B cell (primary cell): ENCODE measurements at places on chromosomes 5 and 9. TPM values are rescaled to one million over a fixed set of nuclear protein-coding genes. Genes with fewer than 3 reads are reported as not detected.

DNA sequence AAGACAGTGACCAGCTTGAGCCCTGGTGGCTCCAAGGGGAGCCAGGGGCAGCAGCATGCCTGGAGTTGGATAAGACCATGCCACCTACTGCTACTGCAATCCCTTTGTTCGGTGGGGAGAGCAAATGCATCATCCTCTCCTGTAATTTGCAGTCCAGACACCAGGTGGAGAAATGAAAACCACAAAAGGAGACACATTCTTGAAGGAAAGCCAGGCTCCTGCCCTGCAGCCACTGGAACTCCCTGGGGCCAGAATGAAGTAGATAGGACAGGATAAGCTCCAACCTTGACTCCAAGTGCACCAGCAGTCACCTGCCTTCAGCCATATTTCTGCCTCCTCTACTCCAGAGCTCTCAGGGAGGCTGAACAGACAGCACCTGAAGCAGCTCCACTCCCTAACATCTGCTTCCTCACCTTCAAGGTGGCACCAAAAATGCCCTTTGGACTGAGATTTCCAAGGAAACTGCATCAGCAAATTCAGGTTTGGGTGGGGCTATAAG lies 65.1 kb upstream of the IQGAP2 start:
- DNase-seq = peak; percentile 63

- no peak for DNase-seq
These were observed 54.3 kb downstream of the TLE1 start for GRCh38 chr9:81634915-81635516.

- DNase-seq = no peak
These were observed 179.1 kb upstream of the RASEF start for GRCh38 chr9:83242066-83242465.

DNA sequence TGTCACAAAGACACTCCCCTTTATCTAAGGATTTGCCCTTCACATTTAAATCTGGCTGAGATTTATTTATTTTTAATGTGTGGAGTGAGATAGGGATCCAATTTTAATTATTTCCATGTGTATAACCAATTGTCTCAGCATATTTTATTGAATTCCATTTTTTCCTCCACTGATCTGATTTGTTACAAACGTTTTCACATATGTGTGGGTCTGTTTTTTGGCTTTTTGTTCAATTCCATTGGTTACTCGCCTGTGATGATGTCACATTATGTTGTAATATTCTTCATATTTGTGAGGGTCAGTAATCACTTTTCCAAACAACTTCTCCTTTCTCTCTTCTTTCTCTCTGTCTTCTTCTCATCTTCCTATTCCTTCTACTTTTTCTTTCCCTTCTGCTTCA lies 278.3 kb upstream of the RFX3 start:
- no peak for DNase-seq

FBP2 gene
- total RNA-seq = not detected in 2 replicates

SV2C gene
- 0.07 TPM in 1 of 2 replicates, not detected in the other for total RNA-seq

DMRT2 gene
- total RNA-seq = not detected in 2 replicates

FYB1 gene
- 1.00 and 1.3 TPM in 2 replicates for total RNA-seq

SMIM33 gene
- total RNA-seq = not detected in 2 replicates
